ENCODE measurements at places on chromosomes 1 and 21.

DNA sequence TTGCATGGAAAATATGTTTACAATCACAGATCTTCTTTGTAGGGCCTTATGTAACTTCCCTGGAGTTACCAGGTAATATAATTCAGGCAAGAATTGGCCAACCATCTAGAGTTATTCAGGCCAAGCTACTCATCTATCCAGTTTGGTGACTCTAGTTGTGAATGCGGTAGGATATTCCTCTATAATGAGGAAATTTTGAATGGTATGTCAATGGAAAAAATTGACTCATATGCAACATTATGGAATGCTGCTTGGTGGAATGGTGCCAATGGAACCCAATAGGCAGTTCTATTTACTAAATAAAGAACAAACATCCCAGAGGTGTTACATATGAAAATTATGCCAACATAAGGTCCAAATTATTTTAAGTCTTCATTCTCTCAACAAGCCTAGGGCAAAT is 5.6 kb upstream of the TNFSF18 start:
- no peak for DNase-seq

DNA sequence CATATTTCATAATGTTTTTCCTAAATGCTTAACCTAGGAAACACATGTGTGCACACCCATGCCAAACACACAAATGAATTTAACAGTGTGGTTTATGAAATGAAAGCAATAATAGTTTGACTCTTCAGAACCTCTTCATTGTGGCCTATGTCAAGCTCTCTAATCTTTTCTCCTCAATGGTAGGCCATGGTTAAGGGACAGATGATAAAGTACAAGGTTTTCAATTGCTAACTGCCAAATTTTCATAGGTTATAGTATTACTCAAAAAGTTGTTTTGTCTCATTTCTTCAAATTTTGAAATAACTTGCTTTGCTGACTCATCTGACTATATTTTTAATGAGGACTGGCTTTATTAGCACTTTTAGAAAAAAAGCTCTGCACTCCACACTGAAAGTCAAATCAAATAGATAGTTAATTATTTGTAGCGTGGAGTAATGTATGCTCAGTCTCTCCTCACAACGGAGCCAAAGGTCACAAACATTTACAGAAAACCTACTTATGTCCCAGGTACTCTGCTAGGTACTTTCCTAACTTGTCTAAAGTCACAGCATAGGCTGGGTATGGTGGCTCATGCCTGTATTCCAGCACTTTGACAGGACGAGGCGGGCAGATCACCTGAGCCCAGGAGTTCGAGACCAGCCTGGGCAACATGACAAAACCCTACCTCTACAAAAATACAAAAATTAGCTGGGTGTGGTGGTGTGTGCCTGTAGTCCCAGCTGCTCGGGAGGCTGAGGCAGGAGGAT is 3.0 kb upstream of the ADCY10 start:
- no peak for DNase-seq

- no peak for DNase-seq
These were observed 454.3 kb downstream of the AJAP1 start for GRCh38 chr1:5108740-5109139.

DNA sequence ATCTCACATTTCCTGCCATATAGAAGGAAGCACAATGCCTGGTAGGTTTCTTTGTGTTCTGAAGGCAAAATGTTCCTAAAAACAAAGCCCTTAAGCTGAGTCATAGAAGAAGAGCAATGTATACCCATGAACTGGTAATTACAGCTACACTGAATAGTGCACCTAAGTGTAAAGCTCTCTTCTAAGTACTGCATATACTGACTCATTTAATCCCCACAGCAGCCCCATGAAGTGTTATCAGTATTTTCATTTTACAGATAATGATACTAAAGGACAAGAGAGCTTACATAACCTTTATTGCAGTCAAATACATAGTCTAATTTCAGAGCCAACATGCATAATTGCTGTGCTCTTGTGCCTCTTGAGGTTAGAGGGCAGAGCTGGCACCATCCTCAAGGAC is 239.9 kb downstream of the DPYD start:
- no peak for DNase-seq

GRCh38 chr1:89946532-89946931 is 48.4 kb upstream of the ZNF326 start:
- no peak for DNase-seq

DNA sequence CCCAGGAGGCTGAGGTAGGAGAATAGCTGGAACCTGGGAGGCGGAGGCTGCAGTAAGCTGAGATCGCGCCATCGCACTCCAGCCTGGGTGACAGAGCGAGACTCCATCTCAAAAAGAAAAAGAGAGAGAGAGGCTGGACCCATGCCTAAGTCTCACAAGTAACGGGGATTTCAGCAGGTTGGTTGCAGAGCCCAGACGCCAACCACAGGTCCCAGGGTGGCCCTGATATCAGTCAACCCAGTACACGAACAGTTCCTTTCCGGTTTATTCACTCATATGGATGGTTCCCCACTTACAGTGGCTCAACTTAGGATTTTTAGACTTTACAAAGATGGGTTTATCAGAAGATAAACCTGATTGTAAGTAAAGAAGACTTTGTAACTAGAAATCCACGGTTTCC is 40.9 kb downstream of the CLSTN1 start:
- no peak for DNase-seq

GRCh38 chr1:36253161-36253862 is 29.1 kb downstream of the THRAP3 start:
- DNase-seq: no peak

GRCh38 chr21:26140164-26140579 is 30.4 kb downstream of the APP start:
- DNase-seq: no peak

GRCh38 chr1:41024953-41025352 is 3.4 kb upstream of the SLFNL1 start:
- no peak for DNase-seq

DNA sequence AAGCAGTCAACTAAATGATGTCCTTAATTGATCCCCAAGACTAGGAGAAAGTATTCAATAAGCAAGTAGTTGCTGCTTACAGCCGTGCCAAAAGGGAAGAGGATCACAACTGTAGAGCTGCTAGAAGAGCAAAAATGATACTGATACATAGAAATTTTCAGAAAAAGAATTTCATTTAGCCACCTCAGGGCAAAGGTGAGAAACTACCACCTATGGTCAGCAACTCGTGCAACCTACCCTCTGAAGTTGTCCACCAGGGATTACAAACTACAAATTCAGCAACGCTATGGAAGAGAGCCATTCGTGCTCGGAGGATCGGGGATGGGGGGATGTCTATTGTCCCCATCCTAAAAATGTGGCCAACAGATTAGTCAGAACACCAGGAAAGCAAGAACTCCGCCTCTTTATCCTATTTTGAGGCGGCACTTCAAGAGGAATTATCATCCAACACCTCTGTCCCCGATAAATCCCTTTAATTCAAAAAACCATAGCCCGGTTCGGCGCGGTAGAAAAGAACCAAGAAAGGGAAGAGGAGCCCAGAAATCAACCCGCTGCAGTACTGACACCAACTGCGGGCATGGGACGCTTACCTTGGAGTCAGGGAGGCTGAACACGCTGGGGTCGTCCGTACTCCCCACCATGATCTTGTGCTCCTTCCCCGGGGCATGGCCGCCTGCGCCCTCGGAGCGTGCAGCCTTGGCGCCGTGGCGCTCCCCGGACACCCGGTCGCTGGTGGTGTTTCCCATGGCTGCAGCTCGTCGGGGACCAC is 687 bp downstream of the PRKAB2 start:
- no peak for DNase-seq
